Neural progenitor cell (in vitro differentiated cells): ENCODE measurements at places on chromosomes 16 and 17. TPM values are rescaled to one million over a fixed set of nuclear protein-coding genes. Genes with fewer than 3 reads are reported as not detected.

The PRSS33 gene
- 0.40 and 0.73 TPM in 2 replicates for total RNA-seq

DNA sequence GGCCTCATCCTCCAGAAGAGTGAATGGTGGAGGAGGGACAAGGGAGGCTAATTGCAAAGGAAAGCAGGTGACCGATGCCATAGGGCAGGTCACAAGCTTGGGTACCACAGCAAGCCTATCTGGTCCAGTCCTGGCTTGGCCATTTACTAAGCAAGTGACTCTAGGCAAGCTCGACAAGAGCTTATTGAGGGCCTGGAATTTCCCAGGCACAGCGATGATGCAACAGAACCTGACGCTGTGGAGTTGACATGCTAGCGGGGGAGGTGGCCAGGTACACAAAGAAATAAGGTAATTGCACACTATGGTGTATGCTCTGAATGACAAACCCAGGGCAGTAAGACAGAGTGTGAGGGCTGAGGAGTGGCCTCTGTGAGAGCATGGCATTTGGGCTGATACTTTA, 98.5 kb downstream of the PGS1 start:
- DNase-seq, result no peak
- no peak overlapping the region for H3K4me3 ChIP-seq
- H3K4me1 ChIP-seq, result no peaks in the 10 kb centered on the region
- H3K27ac ChIP-seq, result no peak overlapping the region
- H3K27me3 ChIP-seq, result no peaks in the 10 kb centered on the region

- H3K27ac ChIP-seq, result no peak overlapping the region
- DNase-seq, result no peak
- no peaks in the 10 kb centered on the region for H3K27me3 ChIP-seq
- H3K36me3 ChIP-seq, result no peaks in the 10 kb centered on the region
- H3K4me3 ChIP-seq, result no peak overlapping the region
Measured at GRCh38 chr16:87131996-87132345, 185.2 kb downstream of the C16orf95 start.

- H3K4me1 ChIP-seq, result peaks cover 19% of the 10 kb centered on the region
- no peak for DNase-seq
- H3K27ac ChIP-seq, result no peak overlapping the region
- no peak overlapping the region for H3K4me3 ChIP-seq
- no peaks in the 10 kb centered on the region for H3K36me3 ChIP-seq
Measured at GRCh38 chr17:66542129-66542966, 239.9 kb downstream of the PRKCA start.

- H3K27me3 ChIP-seq, result peaks cover 11% of the 10 kb centered on the region
- no peaks in the 10 kb centered on the region for H3K36me3 ChIP-seq
- peak; percentile 83 for DNase-seq
- no peaks in the 10 kb centered on the region for H3K4me1 ChIP-seq
- no peak overlapping the region for H3K27ac ChIP-seq
Measured at GRCh38 chr17:75412455-75413317, 7.2 kb upstream of the GRB2 start.

The TEKT1 gene
- not detected in 2 replicates for total RNA-seq

- no peaks in the 10 kb centered on the region for H3K4me1 ChIP-seq
- DNase-seq, result no peak
- no peaks in the 10 kb centered on the region for H3K36me3 ChIP-seq
- no peak overlapping the region for H3K4me3 ChIP-seq
- no peak overlapping the region for H3K27ac ChIP-seq
Measured at GRCh38 chr17:59389066-59389465, 57.6 kb downstream of the YPEL2 start.

GRCh38 chr17:72618001-72618509, 474.4 kb downstream of the SLC39A11 start:
- H3K27ac ChIP-seq, result no peak overlapping the region
- H3K4me3 ChIP-seq, result no peak overlapping the region
- no peaks in the 10 kb centered on the region for H3K36me3 ChIP-seq
- H3K4me1 ChIP-seq, result peaks cover 27% of the 10 kb centered on the region

DNA sequence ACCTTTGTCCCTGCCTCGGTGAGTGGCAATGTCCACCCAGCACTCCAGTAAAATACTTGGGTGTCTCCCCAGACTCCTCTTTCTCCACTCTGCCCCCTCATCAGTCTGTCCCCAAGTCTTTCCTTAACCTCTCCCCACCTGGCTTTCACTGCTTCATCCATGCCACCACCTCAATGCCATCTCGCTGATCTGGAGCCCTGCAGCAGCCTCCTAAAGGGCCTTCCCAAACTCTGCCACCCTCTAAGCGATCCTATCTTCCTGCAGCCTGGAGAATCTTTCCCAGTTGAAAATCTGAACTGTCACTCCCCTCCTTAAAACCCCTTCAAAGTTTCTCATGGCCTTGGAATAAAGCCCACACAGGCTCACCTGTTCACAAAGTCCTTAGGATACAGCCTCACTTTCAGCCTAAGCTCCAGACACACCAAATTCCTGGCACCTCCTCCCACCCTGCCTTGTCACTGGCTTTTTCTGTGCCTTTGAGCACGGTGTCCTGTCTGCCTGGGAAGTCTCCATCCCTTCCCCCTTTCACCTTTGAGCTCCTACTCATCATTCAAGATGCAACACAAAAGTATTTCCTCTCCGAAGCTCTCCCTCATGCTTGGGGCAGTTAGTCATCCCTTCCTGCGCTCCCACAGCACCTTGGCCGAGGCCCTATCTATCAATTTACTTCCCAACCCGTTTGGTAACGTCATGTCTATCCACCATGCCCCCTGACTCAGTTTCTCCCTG, 2.8 kb downstream of the WNK4 start:
- H3K4me1 ChIP-seq, result no peaks in the 10 kb centered on the region
- no peaks in the 10 kb centered on the region for H3K36me3 ChIP-seq
- no peak for DNase-seq
- H3K27ac ChIP-seq, result no peak overlapping the region

DNA sequence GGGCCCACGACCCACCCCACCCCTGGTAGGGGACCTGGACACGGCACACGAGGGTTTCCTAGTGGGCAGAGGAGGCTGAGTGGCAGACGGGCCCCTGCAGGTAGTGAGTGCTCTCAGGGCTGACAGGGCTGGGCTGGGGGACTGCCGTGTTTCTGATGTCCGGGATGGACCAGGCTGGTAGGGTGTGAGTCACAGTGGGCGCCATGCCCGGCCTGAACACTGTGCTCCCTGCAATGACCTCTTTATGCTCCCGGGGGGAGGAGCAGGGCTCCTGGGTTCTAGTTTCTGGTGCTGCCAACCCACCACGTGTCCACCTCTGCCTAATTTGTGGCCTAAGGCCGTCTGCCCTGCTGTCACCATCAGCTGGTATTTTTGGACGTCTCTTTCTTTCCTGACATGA, 26.3 kb downstream of the ARHGAP23 start:
- no peaks in the 10 kb centered on the region for H3K36me3 ChIP-seq
- peaks cover 65% of the 10 kb centered on the region for H3K4me1 ChIP-seq

GRCh38 chr16:25750488-25751216, 58.9 kb downstream of the HS3ST4 start:
- peak; percentile 16 for DNase-seq
- no peak overlapping the region for H3K4me3 ChIP-seq
- peaks cover 20% of the 10 kb centered on the region for H3K4me1 ChIP-seq
- no peak overlapping the region for H3K27ac ChIP-seq
- no peaks in the 10 kb centered on the region for H3K27me3 ChIP-seq
